ENCODE measurements at places on chromosomes 5 and 9.

DNA sequence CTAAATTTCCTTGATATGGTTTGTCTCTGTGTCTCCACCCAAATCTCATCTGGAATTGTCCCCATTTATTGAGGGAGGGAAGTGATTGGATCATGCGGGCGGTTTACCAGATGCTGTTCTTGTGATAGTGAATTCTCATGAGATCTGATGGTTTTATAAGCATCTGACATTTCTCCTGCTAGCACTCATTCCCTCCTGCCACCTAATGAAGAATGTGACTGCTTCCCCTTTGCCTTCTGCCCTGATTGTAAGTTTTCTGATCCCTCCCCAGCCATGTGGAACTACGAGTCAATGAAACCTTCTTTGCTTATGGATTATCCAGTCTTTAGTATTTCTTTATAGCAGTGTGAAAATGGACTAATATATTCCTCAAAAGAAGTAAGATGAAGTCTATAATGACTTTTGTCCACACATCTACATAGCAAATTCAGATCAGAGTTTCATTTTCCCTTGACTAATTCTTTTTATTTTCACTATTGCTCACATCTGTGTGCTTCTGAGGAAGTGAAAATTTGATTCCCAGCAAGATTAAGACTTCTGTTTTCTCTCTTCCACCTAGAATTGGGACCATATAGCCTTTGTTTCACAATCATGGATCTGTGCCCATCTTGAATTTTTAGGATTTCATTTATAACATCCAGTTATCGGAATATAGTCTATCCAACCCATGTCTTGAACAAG, 393.5 kb downstream of the DMAC1 start:
- H3K36me3 ChIP-seq: no peaks in the 10 kb centered on the region
- DNase-seq: no peak
- H3K4me3 ChIP-seq: no peak overlapping the region
- H3K27ac ChIP-seq: no peak overlapping the region

DNA sequence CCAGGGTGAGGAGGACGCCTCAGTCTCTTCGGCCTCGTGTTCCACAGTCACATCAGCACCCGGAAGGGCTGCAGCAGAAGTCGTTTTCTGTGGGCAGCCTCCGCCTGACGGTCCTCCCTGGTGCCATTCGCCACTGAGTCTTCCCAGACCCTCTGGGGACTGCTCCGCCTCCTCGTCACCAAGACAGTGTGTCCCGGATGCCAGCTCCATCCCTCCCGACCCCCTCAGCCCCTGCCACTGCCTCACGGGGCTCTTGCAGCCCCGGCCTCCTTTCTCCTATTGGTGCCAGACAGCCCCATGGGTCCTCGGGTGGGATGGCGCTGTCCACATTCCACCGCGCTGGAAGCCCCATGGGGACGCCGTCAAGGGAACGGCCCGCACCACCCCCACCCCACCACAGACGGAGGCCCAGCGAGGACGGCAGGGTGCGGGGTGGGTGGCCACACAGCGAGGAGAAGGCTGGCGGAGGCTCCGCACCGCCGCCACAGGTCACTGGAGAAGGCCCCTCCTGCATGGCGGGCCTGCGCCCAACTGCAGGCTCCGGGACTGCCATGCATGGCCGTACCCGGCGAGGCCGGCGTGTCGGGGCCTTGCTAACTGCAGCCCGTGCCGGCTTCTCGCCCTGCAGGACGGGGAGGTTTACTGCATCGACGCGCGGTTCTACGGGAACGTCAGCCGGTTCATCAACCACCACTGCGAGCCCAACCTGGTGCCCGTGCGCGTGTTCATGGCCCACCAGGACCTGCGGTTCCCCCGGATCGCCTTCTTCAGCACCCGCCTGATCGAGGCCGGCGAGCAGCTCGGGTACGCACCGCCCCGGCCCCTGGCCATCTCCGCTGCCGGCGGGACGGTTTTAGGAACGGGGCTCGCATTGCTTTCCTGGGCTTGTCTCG, 43.6 kb upstream of the CACNA1B start:
- H3K4me3 ChIP-seq: no peak overlapping the region
- no peak overlapping the region for H3K27ac ChIP-seq
- DNase-seq: no peak
- H3K27me3 ChIP-seq: no peaks in the 10 kb centered on the region
- H3K4me1 ChIP-seq: no peaks in the 10 kb centered on the region

DNA sequence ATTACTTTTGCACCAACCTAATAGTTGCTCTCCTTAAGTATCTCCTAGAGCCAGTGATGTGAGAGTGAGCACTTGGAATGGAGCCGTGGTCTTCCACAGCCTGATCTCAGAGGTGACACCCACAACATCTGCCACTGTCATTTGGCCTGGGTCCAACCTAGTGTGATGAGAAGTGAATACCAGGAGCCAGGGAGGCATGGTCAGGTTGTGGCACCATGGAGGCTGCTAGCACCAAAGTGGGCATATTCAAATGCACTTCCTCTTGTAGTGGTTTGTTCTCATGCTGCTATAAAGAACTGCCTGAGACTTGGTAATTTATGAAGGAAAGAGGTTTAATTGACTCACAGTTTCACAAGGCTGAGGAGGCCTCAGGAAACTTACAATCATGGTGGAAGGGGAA, 22.6 kb upstream of the CEP72 start:
- no peak for DNase-seq
- H3K27me3 ChIP-seq: no peaks in the 10 kb centered on the region
- H3K4me1 ChIP-seq: no peaks in the 10 kb centered on the region
- no peak overlapping the region for H3K4me3 ChIP-seq
- H3K27ac ChIP-seq: no peak overlapping the region

GRCh38 chr9:2595973-2596372, 25.6 kb upstream of the VLDLR start:
- H3K27ac ChIP-seq: no peak overlapping the region
- DNase-seq: no peak
- H3K36me3 ChIP-seq: no peaks in the 10 kb centered on the region
- H3K4me1 ChIP-seq: no peaks in the 10 kb centered on the region
- H3K4me3 ChIP-seq: no peak overlapping the region

GRCh38 chr9:30935730-30936129, 1448.7 kb upstream of the ACO1 start:
- no peak overlapping the region for H3K4me3 ChIP-seq
- no peak overlapping the region for H3K27ac ChIP-seq
- H3K27me3 ChIP-seq: no peaks in the 10 kb centered on the region
- H3K36me3 ChIP-seq: no peaks in the 10 kb centered on the region

GRCh38 chr5:96546120-96546519, 113.1 kb upstream of the PCSK1 start:
- no peak overlapping the region for H3K27ac ChIP-seq
- H3K36me3 ChIP-seq: no peaks in the 10 kb centered on the region
- H3K4me3 ChIP-seq: no peak overlapping the region
- no peaks in the 10 kb centered on the region for H3K4me1 ChIP-seq
- DNase-seq: no peak
- no peaks in the 10 kb centered on the region for H3K27me3 ChIP-seq

GRCh38 chr5:65078331-65078730, 309.6 kb downstream of the CWC27 start:
- H3K4me1 ChIP-seq: peaks cover 5% of the 10 kb centered on the region
- DNase-seq: no peak
- no peak overlapping the region for H3K27ac ChIP-seq

- DNase-seq: no peak
- H3K27me3 ChIP-seq: no peaks in the 10 kb centered on the region
- H3K4me3 ChIP-seq: no peak overlapping the region
- H3K27ac ChIP-seq: no peak overlapping the region
- peaks cover 100% of the 10 kb centered on the region for H3K36me3 ChIP-seq
These were observed 34.3 kb downstream of the FAT2 start for GRCh38 chr5:151556806-151557205.

Measured in esophagus squamous epithelium (tissue), 5 donors.